Stimulated activated CD8-positive, alpha-beta memory T cell treated with anti-CD3 and anti-CD28 coated beads, Interleukin-7, amount 100 ng/mL, for 1 hour (primary cell): ENCODE measurements at places on chromosomes 4 and X.

DNA sequence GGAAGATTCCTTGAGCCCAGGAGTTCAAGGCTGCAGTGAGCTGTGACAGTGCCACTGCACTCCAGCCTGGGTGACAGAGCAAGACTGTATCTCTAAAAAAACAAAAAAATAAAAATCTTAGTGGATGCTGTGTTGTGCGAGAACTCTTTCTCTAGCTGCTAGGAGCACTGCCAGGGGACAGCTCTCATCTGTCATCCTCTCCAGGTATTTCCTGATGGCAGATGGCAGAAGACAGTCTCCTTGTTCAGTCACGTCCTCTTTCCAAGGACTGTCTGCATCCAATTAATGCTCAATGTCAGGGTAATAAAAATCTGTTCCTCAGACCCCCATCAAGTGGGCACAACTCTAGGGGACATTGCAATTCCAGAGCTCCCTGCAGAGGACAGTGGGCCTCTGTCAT lies 29.2 kb downstream of the PPM1K start:
- DNase-seq = no peak

- no peak for DNase-seq
Measured at GRCh38 chr4:87849612-87850011, 16.8 kb downstream of the MEPE start.

- no peak for DNase-seq
Measured at GRCh38 chr4:6064383-6064782, 46.2 kb upstream of the C4orf50 start.

DNA sequence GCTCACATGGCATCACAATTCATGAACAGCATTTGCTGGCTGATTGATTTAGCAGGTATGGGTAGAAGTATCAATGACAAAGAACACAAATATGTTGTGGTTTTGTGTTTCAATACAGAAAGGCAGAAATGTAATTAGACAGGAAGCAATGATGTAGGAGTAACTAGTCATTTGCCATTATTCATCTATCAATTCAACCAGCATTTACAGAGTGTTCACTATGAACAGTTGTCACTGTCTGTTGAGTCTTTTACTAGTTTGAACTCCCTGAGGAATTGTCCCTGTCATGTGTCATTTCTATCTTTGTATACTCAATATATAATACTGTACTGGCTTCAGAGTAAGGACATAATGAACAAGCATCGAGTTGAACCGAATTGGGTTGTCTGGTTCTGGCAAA lies 51.5 kb upstream of the ARHGAP24 start:
- DNase-seq = no peak

DNA sequence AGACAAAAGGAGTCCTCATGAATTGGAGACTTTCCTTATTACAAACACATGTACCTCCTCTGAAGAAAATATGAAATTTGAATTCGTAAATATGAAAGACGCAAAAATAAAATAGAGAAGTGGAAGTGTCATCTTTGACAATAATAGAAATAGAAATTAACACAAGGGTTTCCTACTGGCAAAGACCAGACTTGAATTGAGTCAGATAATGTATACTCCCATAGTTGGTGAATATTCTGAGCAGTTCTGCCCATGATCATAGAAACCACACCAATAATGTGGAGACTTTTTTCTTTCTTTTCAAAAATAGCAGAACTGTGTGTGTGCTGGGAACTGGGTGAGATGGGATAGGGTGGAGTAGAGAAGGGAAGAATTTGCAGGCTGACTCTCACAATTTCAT lies 277.7 kb upstream of the TET2 start:
- no peak for DNase-seq

- no peak for DNase-seq
Measured at GRCh38 chrX:150051096-150051495, 112.8 kb upstream of the EOLA2 start.

GRCh38 chr4:151459375-151459774 lies 50.4 kb downstream of the FHIP1A start:
- DNase-seq = no peak

DNA sequence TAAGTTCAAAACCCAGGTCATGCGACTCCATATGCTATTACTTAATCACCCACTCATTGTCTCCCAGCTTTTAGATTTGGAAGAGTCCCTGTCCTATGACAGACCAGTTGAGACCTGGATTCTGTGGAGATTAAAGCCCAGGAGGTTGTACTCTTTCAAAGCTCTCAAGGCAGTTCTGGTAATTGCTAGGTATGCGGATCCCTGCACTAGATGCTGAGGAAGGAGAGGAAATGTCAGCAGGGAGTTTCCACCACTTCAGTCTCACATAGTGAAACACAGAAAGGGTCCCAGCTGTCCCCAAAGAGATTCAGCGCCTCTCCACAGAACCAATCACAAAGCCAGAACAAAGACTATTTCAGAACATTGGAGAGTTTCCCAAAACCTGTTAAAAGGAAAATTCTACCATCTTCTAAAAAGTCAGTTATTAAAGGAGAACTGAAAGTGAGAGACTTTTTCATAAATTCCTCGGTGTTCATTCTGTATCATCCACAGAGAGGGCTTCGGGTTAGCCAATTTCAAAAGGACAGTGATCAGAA lies 53.4 kb downstream of the IRF2 start:
- no peak for DNase-seq

DNA sequence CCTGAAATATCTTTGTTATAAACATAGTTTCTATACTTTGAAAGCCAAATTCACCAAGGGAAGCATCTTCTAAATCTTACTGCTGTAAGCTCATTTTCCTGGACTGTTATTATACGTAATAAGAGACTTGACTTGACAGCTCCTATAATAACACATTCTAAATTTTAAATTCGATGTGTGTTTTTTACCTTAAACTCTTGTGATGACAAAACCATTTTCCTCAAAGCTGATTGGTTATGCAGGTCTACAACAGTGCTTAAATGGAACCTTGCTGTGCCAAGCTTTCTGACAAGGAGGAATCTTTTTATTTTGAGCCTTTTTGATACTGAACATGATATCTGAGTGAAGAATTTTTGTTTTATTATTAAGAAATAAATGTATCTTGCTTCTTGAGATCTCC lies at the start of gene ENAM:
Gene ENAM (plus strand): TSS at position 301 of the 400 bp plus-strand sequence. CDS start 757 bp downstream, outside the sequence.
- DNase-seq = no peak

GRCh38 chr4:141339391-141339790 lies 118.7 kb downstream of the ZNF330 start:
- no peak for DNase-seq

GRCh38 chr4:64559571-64559970 lies 150.3 kb upstream of the TECRL start:
- no peak for DNase-seq

DNA sequence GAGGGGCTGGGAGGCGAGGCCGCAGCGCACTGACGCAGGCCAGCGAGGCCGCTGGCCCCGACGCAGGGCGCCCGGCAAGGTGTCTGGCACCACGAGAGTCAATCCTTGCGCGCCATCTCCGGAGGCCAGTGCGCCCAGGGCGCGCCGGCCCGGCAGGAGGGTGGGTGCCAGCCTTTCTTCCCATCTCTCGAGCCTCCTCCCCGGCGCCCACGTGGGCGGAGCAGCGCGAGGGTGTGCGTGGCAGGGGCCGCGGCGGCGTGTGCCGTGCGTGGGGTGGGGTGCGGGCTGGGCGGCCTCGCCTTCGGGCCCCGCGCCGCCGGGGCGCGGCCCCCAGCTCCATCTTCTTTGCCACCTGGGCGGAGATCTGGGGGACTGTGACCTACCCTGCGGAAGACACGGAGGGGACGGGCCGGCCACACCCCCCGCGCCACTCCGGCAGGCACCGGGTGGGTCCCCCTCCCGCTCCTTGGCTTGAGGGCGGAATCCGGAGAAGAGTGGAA lies 877 bp downstream of the JAKMIP1 start:
- DNase-seq = no peak

- no peak for DNase-seq
Measured at GRCh38 chrX:110863883-110864282, 68.3 kb upstream of the CHRDL1 start.
